ENCODE measurements at places on chromosomes 4 and X.

DNA sequence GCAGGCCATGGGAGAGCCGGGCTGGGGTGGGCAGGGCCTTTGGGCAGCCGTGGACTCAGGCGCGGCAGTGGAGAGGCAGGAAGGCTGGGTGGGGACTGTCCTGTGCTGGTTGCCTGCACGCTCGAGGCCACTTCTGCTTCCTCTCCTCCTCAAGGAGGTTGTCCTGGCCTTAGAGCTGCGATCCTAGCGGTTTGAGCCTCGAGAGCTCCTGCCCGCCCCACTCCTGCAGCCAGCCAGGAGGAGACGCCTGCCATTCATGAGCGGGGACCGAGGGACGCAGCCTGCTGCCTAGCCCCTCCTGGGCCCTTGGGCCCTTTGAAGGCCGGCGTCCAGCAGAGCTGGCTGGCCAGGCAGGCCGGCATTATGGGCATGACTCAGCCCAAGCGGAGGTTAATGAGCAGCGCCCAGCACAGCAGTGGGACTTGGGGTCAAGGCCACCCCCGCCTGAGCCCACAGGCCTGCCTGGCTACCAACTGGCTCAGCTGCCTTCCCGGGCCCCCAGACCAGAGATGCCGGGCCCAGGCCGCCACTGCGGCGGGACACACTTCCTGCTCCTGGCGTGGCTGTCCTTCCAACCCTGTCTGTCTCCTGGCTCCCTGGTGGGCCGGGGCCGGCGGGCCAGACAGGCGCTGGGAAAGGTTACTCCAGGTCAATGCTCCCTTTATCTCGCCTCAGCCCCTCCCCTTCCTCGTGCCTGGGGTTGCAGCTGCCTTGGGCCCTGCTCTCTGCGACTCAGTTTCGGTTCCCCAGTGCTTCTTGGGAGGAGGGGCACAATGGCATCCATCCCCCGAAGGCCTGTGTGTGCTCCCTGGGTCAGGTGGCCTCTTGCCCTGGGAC, 1.8 kb downstream of the ABCD1 start:
- no peak for DNase-seq

- no peak for DNase-seq
Measured at GRCh38 chr4:101911616-101912015, 121.1 kb downstream of the BANK1 start.

DNA sequence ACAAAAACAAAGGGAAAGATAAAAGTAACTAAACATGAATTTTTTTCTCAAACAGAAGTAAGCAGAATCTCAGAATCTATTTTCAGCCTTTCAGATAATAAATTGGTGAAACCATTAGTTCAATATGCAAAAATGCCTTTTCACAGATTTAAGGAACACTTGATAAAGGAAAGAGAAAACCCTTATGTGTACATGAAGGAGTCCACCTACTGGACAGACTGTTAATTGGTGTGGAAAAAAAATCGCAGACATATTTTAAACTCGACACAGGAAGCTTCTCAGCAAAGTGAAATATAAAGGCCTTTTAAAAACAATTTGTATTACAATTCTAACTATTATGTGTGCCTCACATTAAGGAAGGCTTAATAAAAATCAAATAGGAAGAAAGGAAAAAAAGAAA, 22.3 kb downstream of the COX7B2 start:
- peak; percentile 17 for DNase-seq

- DNase-seq, result no peak
Measured at GRCh38 chr4:140789759-140790158, 33.6 kb upstream of the TBC1D9 start.

- DNase-seq, result peak; percentile 14
Measured at GRCh38 chrX:68183612-68184214, 249.6 kb downstream of the OPHN1 start.

DNA sequence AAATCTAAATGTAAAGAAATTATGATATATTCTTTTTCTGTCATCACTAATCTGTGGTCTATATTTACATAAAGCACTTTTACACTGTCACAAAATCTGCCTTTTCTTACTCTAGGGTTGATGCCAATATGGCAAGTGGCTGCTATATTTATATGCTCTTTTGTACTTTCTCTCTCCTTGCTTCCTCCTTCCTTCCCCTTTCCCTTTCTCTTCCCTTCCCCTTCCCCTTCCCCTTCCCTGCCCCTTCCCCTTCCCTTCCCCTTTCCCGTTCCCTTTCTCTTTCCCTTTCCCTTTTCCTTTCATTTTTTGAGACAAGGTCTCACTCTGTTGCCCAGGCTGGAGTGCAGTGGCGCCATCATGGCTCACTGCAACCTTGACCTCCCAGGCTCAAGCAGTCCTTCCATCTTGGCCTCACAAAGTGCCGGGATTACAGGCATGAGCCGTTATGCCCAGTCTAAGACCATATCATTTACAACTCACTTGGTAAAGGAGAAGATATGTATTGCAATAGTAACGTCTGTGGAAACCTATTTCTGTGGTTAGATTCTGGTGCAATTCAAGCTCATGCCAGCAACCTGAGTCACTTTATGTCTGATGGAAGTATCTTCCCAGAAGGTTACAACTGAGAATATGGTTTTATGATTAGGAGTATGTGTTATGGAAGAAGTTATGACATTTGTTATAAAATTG, 13.9 kb upstream of the PLAC8 start:
- no peak for DNase-seq

- no peak for DNase-seq
Measured at GRCh38 chrX:148681605-148682004, 181.2 kb downstream of the AFF2 start.

GRCh38 chrX:121216641-121217374, 169.4 kb downstream of the GLUD2 start:
- DNase-seq, result peak; percentile 8

GRCh38 chrX:53479301-53479700, 45.1 kb upstream of the HSD17B10 start:
- no peak for DNase-seq

DNA sequence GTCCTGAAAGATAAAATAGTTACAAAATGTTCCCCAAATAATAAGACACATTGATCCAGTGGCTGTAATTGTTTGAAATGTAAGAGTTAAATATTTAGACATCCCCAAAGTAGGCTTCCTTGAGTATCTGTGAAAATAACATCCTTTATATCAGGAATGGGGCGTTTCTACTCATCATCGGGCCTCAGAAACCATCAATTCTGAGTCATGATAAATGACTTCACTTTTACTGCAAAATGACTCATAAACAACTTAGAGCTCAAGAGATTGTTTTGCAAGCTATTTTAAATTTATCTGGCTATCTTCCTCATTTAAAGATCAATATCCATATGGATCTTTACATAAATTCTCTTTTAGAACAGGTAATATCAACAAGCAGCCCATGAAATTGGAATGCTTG, 369.4 kb upstream of the CNKSR2 start:
- no peak for DNase-seq

GRCh38 chrX:45031830-45032378, 158.9 kb downstream of the KDM6A start:
- no peak for DNase-seq

GRCh38 chr4:54614149-54614548, 43.6 kb upstream of the KIT start:
- DNase-seq, result peak; percentile 77

- DNase-seq, result no peak
Measured at GRCh38 chr4:118972167-118972566, 83.5 kb downstream of the SYNPO2 start.

DNA sequence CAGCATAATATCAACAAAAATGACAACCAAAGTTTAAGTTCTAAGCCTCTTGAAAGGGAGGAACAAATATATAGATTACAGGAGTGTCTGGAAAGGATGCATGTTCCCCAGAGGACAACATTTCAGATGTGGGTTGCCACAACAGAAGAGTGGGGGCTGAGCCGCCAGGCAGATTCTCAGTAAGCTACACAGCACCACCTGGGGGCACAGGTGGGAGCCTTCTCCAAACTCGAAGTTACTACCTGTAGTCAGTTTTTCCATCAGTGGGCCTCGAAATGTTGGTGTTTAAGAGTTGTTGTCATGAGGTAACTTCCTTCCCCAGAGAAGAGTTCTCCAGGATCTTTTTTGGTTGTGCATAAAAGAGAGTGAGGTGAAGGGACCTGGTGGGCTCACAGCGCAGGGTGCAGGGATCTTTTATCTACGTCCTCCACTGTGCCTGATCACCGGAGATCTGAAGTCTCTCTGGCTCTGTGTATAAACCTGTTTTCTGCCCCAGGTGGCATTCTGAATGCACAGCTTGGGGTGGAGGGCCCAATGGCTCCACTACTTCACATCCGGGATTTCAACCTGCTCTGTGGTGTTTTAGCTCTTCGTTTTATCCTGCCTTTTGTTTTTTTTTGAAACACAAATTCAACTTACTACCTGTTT, 58.4 kb upstream of the STS start:
- no peak for DNase-seq

GRCh38 chr4:113020966-113021365, 28.5 kb upstream of the ANK2 start:
- no peak for DNase-seq

GRCh38 chr4:101367201-101367600, 19.9 kb upstream of the PPP3CA start:
- no peak for DNase-seq

- no peak for DNase-seq
Measured at GRCh38 chrX:119475389-119476101, 7.3 kb downstream of the SLC25A5 start.

Measured in NCI-H510A treated with DMSO at 0.1 percent for 48 hours (cell line).